Activated T-cell treated with anti-CD3 and anti-CD28 coated beads, Interleukin-2, amount 50 U/mL, for 72 hours (primary cell): ENCODE measurements at places on chromosomes 16 and 17. TPM values are rescaled to one million over a fixed set of nuclear protein-coding genes. Genes with fewer than 3 reads are reported as not detected.

Gene ABCC3
- not detected for total RNA-seq

- H3K27me3 ChIP-seq, result no peaks in the 10 kb centered on the region
- H3K27ac ChIP-seq, result peak overlapping the region; percentile 14
- DNase-seq, result no peak
- no peak overlapping the region for H3K4me3 ChIP-seq
- H3K4me1 ChIP-seq, result peaks cover 4% of the 10 kb centered on the region
Measured at GRCh38 chr16:20853143-20853542, 46.8 kb downstream of the REXO5 start.

GRCh38 chr16:3470723-3471122 is 24.6 kb downstream of the C16orf90 start:
- DNase-seq, result no peak
- H3K27me3 ChIP-seq, result no peaks in the 10 kb centered on the region
- no peak overlapping the region for H3K27ac ChIP-seq
- H3K4me1 ChIP-seq, result peaks cover 52% of the 10 kb centered on the region
- no peak overlapping the region for H3K4me3 ChIP-seq

DNA sequence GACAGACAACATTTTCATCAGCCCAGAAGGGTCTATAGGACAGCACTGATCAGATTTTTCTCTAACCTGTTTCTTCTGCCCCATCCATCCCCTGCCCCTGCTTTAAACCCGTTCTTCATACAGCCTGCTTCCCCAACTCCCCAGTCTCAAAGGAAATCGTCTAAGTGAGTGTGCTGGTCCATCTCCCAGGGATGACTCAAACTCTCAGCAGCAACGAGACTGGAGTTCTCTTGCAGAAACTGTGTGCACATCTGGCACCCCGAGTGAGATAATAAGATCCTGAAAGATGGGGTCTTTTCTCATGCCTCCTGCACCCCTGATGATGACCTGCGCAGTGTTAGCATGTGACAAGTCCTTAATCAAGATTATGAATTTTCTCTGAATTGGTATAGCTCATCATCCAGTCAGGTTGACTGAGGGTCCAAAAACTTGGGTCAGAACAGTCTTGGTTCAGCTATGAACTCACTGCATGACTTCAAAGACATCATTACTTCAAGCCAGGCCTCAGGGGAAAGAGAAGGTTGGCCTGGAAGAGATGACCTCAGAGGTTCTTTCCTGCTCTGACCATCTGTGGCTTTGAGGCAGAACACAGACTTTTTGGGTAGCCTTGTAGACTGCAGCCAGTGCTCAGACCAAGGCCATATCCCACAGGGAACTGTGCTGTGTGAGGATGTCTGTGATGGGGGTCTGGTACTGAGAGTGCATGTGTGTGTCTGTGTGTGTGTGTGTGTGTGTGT is 117.9 kb downstream of the SPACA3 start:
- H3K27me3 ChIP-seq, result peaks cover 35% of the 10 kb centered on the region
- H3K4me1 ChIP-seq, result no peaks in the 10 kb centered on the region
- no peaks in the 10 kb centered on the region for H3K36me3 ChIP-seq

Gene ITGAX
- total RNA-seq, result 79.3 TPM

DNA sequence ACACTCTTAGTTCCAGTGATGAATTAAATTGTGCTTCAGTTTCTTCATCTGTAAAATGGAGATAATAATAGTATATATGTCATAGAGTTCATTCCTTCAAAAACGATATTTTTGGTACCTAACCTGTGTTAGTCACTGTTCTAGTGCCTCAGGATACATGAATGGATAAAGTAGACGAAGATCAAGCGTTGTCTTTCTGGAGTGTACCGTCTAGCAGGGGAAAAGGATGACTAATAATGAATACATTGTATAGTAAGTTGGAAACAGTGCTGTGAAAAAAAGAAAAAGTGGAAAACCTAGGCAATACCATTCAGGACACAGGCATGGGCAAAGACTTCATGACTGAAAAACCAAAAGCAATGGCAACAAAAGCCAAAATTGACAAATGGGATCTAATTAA is 8.6 kb downstream of the KRT10 start:
- H3K27ac ChIP-seq, result no peak overlapping the region
- H3K4me3 ChIP-seq, result no peak overlapping the region
- no peak for DNase-seq
- peaks cover 14% of the 10 kb centered on the region for H3K4me1 ChIP-seq
- peaks cover 49% of the 10 kb centered on the region for H3K27me3 ChIP-seq

GRCh38 chr17:82592289-82592766 is 55.9 kb downstream of the WDR45B start:
- H3K27ac ChIP-seq, result peak overlapping the region; percentile 92
- no peaks in the 10 kb centered on the region for H3K27me3 ChIP-seq
- no peak for DNase-seq
- peaks cover 8% of the 10 kb centered on the region for H3K36me3 ChIP-seq

DNA sequence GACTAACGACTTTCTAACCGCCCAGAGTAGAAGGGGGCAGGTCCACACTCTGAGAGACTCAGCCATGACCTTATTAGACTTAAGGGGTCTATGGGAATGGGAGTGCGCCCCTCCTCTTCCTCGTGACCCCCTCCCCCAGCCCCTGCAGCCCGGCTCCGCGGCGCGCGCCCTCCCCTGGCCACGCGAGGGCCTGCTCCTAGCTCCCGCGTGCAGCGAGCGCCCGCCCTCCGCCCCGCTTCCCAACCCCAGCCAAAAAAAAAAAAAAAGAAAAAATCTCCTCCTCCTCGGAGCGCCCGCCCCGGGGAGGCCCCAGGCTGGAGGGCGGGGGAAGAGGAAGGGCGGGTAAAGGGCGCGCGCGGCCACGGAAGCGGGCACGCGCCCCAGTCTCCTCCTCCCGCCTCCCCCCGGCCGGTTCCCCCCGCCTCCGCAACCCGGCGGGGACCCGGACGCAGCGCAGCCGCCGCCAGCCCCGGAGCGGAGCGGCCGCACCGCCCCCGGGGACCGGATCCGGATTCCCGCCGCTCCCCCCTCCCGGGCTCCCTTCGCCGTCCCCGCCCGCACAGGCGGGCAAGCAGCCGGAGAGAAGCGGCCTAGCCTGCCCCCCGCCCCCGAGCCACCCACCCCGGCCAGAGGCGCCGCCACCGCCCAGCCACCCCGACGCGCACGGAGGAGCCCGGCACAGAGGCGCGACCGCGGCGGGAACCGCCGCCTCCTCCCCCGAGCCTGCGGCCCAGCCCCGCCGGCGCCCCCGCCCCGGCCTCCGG is 949 bp downstream of the UBTF start:
- peak overlapping the region; percentile 87 for H3K4me3 ChIP-seq
- H3K4me1 ChIP-seq, result peaks cover 56% of the 10 kb centered on the region
- peak overlapping the region; percentile 60 for H3K27ac ChIP-seq
- H3K27me3 ChIP-seq, result no peaks in the 10 kb centered on the region
- H3K36me3 ChIP-seq, result peaks cover 20% of the 10 kb centered on the region

Gene TNFRSF13B
- total RNA-seq, result not detected

DNA sequence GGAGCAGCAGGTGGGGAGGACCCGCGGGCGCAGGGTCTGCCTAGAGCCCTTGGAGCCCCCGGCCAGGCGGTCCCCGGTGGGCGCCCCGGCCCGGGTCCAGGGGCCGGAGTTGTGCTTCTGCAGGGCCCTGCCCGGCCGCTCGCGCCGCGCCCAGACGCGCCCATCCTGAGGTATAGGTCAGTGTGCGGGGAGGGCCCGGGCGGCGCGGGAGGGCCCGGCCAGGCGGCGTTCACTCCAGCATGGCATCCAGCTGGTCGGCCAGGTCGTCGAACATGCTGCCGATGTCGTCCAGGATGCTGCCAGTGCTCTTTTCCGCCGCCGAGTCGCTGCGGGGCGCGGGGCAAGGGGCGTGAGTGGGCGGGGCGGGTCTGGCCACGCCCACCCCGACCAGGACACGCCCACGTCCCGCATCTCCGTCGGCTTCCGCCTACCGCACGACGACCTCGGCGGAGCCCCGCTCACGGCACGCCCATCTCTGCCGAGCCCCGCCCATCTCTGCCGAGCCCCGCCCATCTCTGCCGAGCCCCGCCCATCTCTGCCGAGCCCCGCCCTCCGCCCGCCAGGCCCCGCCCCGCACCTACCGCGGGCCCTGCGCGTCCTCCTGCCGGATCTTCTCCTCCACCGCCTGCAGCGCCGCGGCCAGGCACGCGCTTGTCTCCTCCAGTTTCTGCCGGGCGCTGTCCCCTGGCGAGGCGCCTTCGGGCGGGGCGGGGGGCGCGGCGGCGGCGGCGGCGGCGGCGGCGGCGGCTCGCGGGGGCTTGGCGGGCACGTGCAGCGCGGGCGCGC is 17.9 kb downstream of the CASKIN1 start:
- DNase-seq, result peak; percentile 44
- H3K4me3 ChIP-seq, result no peak overlapping the region
- no peaks in the 10 kb centered on the region for H3K4me1 ChIP-seq
- peaks cover 3% of the 10 kb centered on the region for H3K36me3 ChIP-seq
- H3K27ac ChIP-seq, result no peak overlapping the region
